ENCODE measurements at places on chromosomes 2 and 18.

DNA sequence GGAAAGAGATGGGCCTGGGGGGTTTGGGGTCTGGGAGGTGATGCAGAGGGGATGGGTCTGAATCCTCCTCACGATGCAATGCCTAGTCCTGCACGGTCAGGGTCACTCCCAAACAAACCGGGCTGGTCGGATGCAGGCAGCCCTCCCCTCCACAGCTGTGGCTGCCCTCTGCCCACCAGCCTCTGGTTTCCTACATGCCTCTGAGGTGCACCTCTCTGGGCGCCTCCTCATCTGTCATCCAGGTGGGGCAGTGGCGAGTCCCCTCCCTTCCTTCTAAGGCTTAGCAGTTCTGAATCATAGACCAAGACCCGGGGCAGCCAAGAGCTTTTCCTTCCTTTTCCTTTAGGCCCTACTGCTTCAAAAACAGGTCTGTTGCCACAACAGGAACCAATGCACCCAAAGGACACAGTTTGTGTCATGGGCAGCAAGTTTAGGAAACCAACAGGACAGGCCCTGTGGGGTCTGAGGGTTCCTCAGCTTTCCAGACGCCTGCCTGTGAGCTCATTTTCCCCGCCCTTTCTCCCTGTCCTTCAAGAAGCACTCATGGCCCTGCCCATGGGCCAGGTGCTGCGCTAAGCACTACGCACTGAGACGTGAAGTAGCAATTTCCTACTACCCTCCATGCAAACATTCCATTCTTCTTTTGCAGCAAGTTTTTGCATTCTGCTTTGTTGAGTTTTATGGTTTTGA lies 6.5 kb upstream of the MAL start:
- DNase-seq: no peak

GRCh38 chr2:106886916-106887758 lies 1.2 kb upstream of the ST6GAL2 start:
- DNase-seq: peak; percentile 28

- peak; percentile 21 for DNase-seq
Measured at GRCh38 chr2:85089585-85089984, 43.6 kb upstream of the TCF7L1 start.

- DNase-seq: no peak
Measured at GRCh38 chr2:33158482-33159003, 211.8 kb downstream of the LTBP1 start.

GRCh38 chr2:231088754-231089153 lies 32.1 kb downstream of the PSMD1 start:
- DNase-seq: no peak

- no peak for DNase-seq
Measured at GRCh38 chr2:199602271-199602895, 144.6 kb upstream of the SATB2 start.

DNA sequence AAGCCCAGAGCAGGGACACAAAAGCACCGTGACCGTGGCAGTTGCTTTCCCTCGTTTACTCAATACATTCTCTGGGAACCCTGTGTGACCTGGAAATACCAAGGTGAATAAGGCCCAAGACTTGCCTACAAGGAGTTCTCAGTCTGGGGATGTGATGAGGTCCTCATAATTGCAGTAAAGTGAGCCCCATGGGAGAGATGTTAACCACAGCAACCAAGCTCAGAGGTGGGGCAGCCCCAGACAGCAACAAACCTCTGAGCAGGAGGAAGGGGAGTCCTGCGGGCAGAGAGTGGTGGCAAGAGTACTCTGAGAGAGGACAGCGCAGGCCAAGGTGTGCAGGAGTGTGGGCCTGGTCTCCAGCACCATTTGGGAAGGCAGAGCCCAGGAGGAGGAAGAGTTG lies 91.6 kb downstream of the TTC32 start:
- DNase-seq: no peak

DNA sequence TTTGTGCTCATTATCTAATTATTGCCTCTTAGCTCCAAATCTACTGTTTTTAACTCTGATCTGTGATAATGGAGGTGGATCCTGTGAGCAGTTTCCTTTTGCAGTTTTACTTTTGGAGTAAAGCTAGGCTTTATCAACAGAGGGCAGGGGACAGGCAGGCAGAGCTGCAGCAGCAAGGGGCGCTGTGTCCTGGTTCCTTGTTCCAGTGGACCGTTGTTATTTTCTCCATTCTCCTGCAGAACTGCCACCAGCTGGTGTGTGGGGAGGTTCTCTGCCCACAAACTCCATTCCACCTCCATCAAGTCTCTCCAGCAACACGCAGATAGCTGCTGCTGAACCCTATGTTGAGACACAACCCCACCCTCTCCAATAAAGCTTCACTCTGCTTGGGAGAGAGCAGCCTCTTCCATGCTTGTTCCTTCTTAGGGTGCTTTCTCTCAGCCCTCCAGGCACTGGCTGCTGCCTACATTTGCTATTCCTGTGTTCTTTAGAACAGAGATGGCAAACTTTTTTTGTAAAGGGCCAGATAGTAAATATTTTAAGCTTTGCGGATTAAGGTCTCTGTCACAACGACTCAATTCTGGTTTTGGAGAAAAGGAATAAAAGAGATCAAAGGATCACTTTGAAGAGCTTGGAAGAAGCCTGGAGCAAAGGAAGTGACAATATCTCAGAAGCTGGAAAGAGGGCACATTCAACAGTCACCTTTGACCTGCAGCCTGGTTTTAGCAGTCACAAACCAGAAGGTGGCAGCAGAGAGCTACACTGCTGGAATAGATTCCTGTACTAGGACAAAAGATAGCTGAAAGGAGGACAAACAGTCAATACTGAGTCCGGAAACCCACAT lies 208.8 kb downstream of the CCDC178 start:
- DNase-seq: peak; percentile 77

DNA sequence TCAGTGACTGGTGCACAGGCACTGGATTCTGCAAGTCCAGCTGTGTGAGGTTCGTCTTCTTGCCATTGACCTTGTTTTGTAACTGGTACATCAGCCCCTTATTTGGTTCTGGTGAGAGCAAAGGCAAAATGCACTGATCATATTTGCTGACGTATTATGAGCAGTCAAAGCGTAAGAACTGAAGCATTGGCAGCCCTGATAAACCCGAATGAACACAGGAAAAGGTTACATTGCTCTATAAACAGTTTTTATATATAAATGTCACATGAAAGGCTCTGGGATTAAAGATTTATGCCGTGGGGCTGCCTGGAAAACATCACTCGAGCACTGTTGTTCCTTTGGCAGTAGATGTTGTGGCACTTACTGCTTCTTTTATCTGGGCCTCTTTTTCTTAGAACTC lies 167.9 kb downstream of the IRS1 start:
- no peak for DNase-seq

GRCh38 chr2:129859175-129859574 lies 120.3 kb upstream of the RAB6C start:
- DNase-seq: no peak

GRCh38 chr2:197207106-197207505 lies 103.5 kb downstream of the ANKRD44 start:
- no peak for DNase-seq

DNA sequence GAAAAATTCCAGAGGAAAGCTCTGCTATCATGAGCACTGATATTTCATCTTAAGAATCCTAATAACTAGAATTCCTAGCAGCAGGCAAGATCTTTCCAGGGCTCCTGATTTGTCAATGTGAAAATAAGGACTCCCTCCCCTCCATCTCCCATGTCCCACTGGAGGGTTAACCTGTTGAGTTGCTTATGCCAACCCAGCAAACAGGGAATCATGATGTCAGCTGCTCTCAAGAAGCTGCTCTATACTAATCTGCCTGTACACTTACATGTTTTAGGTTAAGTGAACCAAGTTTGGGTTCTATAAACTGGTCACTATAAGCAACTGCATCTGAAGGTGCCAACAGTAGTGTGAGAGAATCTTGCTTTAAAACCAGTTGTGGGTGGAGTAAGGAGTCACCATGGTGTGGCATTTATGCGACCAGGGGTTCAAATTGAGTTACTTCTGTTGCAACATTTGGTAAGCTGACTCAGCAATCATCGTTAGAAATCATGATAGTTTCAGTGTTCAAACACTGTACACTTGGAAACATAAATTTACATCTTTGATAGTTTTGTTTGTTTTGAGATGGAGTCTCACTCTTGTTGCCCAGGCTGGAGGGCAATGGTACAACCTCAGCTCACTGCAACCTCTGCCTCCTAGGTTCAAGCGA lies 53.4 kb downstream of the STK25 start:
- DNase-seq: no peak

GRCh38 chr2:227724394-227725039 lies at the start of gene SCYGR6:
TSS of gene SCYGR6 (minus strand) at chr2:227724757. CDS start at chr2:227724757, 0 bp downstream.
- no peak for DNase-seq

GRCh38 chr2:37625156-37625555 lies 46.3 kb downstream of the CDC42EP3 start:
- no peak for DNase-seq

GRCh38 chr18:7856116-7856515 lies 289.0 kb downstream of the PTPRM start:
- no peak for DNase-seq

DNA sequence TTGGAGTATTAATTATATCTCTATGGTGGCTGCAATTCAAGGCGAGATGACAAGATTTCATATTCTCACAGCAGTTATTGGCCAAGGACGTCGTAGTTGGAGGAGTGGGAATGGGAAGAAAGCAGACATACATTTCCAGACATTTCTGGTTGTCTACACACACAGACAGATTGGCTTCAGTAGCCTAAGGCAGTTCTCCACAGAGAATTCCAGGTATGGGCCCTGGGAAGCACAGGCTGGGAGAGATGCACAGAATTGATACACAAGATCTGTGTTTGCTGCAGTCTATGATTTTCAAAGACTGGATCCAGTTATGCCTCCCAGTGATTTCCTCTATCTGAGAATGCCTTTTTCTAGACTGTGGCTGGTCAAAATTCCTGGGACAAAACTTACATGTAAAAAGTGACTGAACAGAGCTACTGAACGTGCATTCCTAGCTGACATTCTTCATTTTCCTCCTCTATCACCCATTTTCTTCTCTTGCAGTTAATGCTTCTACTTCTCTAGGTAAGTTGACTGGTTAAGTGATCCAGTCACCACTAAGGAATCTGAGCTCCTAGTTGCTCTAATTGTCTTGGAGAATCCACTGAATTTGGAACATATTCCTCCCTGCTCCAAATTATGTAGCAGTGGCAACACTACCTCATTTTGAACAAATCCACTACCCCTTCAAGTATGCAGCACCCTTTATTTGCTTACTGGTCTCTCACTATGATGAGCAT lies 386.7 kb upstream of the CDH7 start:
- DNase-seq: no peak

GRCh38 chr2:220628252-220628651 lies 943.9 kb downstream of the EPHA4 start:
- no peak for DNase-seq

GRCh38 chr2:133936096-133936495 lies 317.8 kb upstream of the MGAT5 start:
- no peak for DNase-seq

GRCh38 chr2:239954166-239955086 lies 70.7 kb downstream of the NDUFA10 start:
- DNase-seq: no peak

- DNase-seq: no peak
Measured at GRCh38 chr18:6207116-6207515, 207.6 kb downstream of the L3MBTL4 start.

GRCh38 chr18:45462179-45462578 lies 153.1 kb upstream of the SLC14A2 start:
- peak; percentile 43 for DNase-seq

DNA sequence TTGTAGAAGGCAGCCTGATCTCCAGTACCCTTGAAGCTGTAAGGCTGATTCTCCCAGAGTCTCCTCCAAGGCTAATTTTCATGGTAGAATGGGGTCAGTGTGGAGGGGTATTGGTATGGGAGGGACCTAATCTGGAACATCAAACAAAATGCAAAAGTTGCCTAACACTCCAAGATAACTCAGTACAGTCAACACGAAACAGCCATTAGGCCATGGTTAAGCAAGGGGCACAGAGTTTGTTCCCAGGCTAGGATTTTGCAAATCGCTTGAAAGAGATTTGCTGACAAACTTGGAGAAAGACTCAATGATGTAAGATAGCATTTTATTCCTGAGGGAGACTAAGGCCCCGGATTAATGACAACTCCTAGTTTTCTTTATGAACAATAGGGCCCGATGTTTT lies 5.4 kb downstream of the PID1 start:
- no peak for DNase-seq

DNA sequence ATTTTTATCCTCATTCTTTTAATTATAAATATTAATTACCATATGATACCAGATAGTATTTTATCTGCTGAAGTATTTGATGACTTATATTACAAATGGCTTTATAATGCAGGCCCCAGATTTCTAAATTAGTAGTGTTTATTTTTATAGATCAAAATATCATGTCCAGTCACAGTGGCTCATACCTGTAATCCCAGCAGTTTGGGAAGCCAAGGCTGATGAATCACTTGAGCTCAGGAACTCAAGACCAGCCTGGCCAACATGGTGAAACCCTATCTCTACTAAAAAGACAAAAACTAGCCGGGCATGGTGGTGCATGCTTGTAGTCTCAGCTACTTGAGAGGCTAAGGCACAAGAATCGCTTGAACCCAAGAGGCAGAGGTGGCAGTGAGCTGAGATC lies 100.1 kb upstream of the ARHGAP15 start:
- DNase-seq: no peak

GRCh38 chr2:121534007-121534406 lies 3.3 kb downstream of the RNU4ATAC start:
- DNase-seq: no peak

GRCh38 chr2:206639636-206640035 lies 2.7 kb upstream of the FAM237A start:
- DNase-seq: no peak

GRCh38 chr2:162092658-162093556 lies 18.9 kb upstream of the DPP4 start:
- peak; percentile 63 for DNase-seq

- no peak for DNase-seq
Measured at GRCh38 chr2:55999231-55999630, 75.6 kb upstream of the EFEMP1 start.

DNA sequence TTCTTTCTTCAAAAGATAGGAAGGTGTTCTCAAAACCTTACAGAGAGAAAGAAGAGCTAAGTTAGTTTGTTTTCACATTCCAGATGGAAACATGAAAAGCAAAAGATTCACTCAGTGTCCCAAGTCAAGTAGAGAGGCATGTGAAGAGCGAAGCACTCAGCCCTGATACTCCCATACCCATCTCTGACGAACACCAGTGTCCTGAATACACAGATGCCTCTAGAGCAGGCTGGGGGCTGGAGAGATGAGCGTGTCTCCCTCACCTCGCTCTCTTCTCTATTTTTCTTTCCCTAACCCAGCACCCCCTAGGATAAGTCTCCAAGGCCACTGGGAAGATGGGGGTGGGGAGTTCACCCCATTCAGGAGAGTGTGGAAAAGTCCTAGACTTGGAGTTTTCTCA lies 227.8 kb downstream of the TMEM163 start:
- DNase-seq: no peak

DNA sequence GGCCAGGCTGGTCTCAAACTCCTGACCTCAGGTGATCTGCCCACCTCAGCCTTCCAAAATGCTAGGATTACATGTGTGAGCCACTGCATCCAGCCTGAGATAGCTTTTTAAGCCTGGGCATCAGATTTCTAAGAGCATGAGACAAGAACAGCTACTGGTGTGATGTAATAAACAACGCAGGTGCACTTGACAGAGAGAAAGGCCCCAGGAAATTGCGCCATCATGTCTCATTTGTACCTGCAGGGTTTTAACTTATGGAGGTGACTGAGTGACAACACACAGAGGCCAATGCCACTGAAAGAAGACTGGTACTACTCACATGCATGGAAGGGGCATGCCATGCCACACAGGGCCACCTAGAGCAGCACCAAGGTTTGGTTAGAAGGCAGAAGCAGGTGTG lies 209.4 kb downstream of the SP3 start:
- no peak for DNase-seq

Data from muscle of back (tissue), 13 donors.